ENCODE measurements at places on chromosomes 13 and 19.

DNA sequence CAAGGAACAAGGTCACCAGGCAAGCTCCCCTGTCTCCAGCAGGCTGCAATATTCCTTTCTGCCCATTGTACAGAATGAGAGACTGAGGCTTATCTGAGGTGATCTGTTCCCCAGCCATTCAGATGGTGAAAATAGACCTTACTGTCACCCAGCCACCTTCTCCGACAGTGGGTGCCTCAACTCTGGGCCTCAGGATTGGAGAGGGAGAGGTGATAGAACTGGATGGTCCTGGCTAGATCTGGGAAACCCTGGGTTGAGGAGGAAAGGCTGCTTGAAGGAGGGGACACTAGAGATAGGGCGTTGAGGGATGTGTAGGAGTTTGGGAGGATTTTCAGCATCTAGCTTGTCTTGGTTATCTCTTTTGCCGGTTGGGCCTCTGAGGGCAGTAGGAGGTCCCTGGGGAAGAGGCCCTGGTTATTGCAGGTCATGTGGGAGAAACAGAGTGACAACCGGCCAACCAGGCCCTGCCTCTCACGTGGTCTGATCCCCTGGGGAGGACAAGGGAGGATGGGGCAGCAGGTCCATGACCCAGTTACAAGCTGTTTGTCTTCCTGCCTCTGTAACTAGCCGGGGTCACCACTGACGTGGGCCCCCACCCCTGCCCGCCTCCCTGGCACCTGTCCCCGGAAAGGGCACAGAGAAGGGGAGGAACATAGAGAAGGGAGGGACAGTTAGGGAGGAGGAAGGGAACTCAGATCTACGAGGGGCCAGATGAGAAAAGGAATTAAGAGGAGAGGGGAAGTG is 8.2 kb downstream of the NFIC start:
- DNase-seq: no peak

GRCh38 chr19:33406521-33407139 is 33.1 kb downstream of the CEBPG start:
- peak; percentile 60 for DNase-seq

GRCh38 chr19:45171211-45171623 is 6.8 kb downstream of the TRAPPC6A start:
- DNase-seq: no peak

- no peak for DNase-seq
These were observed 59.2 kb downstream of the MLLT1 start for GRCh38 chr19:6220385-6221191.

DNA sequence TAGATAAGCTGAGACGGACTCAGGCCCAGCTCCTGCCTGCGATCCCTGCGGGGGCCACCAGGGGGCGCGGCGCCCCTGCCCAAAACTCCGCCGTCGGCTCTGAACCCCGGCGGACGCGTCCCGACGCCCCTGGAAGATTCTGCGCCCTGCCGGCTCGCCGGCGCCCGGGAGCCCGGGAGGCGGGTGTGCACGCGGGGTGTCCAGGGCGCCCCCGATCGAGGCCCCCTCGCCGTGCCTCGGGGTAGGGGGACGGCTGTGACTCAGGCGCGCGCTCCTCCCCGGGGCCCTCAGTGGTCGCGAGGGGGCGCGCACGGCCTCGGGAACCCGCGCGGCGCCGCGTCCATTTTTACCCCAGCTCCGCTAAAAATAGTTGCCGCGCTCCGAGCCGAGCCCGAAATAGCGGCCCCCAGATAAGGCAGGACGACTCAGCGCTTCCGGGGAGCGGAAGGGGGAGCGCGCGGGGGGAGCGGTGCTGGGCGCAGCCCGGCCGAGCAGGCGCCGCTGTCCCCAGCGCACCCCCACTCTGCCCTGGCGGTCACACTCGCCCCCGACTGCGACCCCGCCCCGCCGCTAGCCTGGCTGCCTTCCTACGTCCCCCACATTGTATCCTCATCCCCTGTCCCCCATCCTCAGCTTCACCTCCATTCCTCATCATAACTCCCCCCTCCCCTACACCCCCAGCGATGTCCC is 16.0 kb upstream of the ERCC1 start:
- DNase-seq: peak; percentile 77

DNA sequence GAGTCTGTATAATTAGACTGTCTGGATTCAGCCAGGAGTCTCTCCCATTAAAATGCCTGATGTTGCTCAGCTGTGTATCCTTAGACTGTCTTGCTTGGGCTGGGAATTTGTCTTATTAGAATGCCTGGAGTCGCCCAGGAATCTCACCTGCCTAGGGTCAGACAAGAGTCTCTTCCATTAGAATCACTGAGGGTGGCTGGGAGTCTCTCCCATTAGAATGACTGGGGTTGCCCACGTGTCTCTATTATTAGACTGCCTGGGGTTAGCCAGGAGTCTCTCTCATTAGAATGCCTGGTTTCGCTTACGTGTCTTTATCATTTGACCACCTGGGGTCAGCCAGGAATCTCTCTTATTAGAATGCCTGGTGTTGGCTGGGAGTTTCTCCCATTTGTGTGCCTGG is 1450.0 kb downstream of the UQCRFS1 start:
- DNase-seq: no peak

DNA sequence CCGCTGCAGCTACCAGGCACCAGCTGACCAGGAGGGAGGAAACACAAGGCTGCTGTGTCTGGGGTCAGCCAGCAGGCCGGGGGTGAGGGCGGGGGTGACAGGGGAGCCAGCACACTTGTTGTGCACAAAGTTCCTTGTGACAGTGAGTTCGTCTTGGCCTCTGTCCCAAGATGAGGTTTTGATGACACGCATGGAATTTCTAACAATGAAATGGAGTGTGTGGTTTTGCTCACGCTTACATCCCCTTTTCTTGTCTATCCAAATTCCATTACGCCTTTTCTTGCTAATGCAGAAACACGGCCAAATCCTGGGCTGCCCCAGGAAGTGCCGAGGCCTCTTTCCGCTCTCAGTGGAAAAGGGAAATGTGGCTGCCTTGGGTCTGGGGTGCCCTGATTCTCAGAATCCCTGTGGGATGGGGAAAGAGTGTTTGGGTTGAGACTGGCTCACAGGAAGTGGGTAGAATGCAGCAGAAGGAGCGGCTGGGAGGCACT is 73.8 kb downstream of the GADD45B start:
- DNase-seq: no peak

DNA sequence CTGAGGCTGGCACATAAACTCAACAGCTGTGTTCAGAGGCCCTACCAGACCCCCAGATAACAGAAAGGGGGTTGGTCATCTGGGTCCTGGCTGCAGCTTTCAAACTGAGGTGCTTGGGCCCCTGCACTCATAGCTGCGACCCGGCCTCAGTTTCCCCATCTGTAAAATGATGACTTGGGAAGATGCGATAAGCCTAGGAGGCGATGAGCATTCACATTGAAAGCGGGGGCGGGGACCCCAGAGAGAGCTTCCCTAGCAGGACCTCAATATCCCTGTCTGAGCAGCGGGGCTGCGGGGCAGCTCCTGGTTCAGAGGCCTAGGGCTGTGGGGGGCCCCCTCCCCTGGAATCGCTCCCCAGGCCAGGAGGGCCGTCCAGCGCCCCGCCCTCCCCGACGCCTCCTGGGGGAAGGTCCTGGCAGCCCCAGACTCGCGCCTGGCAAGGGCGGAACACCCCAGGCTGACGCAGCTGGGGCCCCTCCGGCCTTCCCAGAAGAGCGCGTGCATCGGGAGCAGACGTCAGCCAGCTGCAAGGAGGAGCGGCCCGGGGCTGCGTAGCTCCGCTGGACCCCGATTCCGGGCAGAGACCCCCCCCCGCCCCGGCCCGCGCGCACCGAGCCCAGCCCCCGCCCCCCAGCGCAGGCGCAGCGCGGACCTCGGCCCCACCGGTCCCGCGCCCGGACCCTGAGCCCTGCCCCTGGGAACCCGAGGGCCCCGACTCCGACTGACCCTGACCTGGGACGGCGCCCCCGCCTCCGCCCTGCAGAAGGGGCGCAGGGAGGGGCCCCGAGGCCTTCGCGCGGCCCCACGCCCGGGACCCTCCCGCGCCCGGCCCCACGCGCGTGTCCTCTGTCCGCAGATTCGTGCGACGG is 3.5 kb downstream of the FSTL3 start:
- no peak for DNase-seq

DNA sequence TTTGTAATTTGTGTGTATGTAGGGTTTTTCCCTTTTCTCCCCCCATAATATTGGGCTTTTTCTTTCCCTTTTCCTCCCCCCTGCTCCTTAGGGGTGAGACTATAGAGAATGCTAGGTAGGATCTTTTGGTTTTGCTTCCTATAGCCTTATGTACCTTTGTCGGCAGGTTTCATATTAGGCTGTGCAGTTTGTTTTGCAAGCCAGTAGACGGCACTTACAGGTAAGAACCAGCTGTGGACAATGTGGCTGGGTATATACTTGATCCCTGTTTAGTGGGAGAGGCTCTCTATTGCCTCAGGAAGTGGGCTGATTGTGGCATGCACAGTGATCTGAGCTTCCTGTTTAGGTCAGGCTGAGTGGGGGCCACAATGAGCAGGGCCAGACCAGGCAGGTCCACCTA is 359.2 kb upstream of the OBI1 start:
- no peak for DNase-seq

- no peak for DNase-seq
These were observed 14.3 kb upstream of the SLC35E1 start for GRCh38 chr19:16586477-16586871.

DNA sequence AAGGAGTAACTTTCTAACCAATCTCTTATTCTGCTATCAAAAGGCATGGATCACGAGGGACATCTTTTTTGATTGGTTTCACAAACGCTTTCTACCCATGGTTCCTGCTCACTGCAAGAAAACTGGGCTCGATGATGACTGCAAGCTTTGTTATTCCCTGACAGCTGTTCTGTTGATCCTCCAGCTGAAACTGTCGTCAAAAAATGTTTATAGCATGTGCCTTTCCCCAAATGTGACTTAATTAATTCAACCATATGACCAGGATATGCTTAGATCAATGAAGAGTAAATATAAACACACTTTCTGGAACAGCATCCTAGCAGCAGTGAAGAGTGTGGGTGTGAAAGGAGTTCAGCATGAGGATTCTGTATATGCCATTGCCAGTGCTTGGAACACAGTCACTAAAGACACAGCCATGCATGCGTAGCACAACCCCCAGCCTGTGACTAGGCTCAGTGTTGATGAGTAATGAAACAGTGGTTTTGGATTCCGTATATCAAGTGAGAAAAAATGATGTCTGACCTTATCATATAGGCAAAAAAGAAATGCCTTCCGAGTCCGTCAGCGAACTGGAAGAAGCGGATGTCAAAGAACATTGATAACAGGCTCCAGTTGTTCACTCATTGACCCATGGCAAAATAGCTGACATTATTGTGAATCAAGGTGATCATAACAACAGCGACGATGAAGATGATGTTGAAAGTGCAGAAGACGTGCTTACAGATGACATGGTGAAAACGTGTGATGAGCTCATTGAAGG is 347.4 kb downstream of the FGF9 start:
- no peak for DNase-seq

DNA sequence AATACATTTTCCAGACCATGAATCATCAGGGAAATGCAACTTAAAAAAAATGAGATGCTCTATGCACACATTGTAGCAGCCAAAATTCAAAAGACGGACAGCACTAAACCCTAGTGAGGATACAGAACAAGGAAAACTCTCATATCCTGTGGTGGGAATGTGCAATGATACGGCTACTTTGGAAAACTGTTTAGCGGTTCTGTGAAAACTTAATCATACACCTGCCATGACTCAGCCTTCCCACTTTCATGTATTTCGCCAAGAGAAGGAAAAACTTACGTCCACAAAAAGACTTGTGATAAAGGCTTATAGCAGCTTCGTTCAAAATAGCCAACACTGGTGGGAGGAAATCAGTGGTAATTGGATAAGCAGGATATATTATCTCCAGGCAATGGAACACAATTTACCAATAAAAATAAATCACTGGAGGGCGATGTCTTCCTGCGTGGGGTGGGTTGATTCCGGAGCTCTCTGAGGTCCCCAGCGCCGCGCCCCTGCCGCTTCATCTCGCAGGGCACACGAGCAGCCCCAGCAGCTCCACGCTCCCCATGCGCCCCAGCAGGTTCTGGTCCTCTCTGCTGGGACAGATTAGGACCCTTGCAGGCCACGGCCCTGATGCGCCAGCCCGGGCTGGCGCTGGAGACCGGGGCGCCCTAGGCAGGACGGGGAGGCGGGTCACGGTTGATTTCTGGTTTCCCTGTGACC is 97.2 kb upstream of the ARHGEF7 start:
- no peak for DNase-seq

GRCh38 chr13:97659602-97660001 is 225.6 kb downstream of the RAP2A start:
- no peak for DNase-seq

DNA sequence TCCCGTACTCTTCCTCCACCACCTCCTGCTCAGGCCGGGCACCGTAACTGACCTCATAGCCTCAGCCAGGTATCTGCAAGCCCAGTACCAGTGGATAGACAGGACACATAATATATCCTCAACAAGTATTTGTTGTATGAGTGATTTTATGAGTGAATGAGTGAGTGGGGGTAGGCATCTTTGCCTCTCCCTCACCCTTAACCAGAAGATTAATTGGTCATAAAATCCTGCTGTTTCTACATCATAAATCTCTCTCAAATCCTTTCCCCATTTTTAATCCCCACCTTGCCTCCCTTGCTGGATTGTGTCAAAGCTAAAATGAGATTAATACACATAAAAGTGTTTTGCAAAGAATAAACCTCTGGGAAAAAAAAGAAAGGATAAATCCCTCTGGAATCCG is 44.4 kb upstream of the HMGB1 start:
- no peak for DNase-seq

DNA sequence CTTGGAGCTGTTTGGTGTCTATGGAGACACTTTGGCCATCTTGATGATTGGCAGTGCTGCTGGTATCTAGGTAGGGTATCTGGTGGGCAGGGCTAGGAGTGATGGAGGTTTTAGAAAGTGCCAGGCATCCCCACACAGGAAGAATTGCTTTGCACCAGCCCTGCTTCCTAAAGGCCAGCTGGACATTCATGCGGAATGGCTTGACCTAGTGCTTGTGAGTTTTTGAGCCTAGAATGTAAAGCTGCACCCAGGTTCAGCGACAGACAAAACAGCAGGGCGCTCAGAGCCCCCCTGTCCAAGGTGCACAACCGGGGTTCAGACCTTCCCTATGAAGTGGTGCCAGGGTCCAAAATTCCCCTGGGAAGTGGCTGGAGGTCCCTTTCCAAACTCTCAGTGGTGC is 93.1 kb downstream of the ING1 start:
- no peak for DNase-seq

- no peak for DNase-seq
These were observed 14.0 kb downstream of the SCGB2B2 start for GRCh38 chr19:34662919-34663318.

GRCh38 chr13:110817143-110817542 is 97.7 kb downstream of the ANKRD10 start:
- DNase-seq: no peak

- no peak for DNase-seq
These were observed 8.7 kb downstream of the NCLN start for GRCh38 chr19:3194106-3195087.

GRCh38 chr19:10789866-10790265 is 46.1 kb downstream of the TMED1 start:
- DNase-seq: no peak

All from stimulated activated CD8-positive, alpha-beta memory T cell treated with anti-CD3 and anti-CD28 coated beads, Interleukin-4, amount 100 ng/mL, for 1 hour (primary cell).